Activated T-cell treated with anti-CD3 and anti-CD28 coated beads, Interleukin-2, amount 50 U/mL, for 72 hours (primary cell): ENCODE measurements at places on chromosomes 3 and 15.
A peak's percentile ranks its signal among the peaks of the same experiment; 100 is the strongest.

- peak; percentile 49 for DNase-seq
These were observed 8.9 kb downstream of the ECE2 start for GRCh38 chr3:184284696-184285095.

DNA sequence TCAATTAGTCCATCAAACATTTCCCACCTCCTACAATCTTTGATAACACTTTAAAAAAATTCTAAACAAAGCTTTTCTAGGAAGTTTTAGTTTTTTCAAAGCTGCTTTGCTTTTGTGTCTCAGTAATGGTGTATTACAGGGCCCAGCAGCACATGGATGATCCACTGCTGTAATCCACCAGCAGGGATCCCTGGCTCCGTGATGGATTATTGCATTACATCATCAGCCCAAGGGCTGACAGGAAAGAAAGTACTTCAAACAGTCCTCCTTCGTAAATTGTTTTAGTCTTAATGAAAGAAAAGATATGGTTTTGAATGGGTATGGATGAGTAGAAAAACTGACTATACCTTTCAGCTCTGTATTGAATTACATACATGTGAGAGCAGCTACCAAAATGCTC, 688.9 kb upstream of the NAALADL2 start:
- no peak for DNase-seq

GRCh38 chr3:63442918-63443317, 164.8 kb downstream of the SYNPR start:
- DNase-seq: no peak

DNA sequence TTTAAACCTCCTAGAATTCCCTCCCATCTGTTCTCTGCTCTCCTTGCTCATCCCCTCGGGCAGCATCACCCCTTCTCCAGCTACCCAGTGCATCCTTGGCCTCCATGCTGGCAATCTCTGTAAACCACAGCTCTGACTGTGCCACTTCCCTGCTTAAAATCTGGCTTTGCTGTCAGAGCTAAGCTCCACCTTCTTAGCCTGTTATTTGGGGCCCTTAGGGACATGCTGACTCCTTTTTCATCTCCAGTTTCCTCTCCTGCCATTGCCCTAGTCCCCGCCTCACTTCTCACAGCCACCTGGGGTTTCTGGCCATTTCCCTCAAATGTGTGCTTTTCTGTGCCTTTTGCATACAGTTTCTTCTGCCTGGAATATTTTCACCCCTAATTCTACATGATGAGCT, 5.7 kb downstream of the SLC6A20 start:
- DNase-seq: no peak

DNA sequence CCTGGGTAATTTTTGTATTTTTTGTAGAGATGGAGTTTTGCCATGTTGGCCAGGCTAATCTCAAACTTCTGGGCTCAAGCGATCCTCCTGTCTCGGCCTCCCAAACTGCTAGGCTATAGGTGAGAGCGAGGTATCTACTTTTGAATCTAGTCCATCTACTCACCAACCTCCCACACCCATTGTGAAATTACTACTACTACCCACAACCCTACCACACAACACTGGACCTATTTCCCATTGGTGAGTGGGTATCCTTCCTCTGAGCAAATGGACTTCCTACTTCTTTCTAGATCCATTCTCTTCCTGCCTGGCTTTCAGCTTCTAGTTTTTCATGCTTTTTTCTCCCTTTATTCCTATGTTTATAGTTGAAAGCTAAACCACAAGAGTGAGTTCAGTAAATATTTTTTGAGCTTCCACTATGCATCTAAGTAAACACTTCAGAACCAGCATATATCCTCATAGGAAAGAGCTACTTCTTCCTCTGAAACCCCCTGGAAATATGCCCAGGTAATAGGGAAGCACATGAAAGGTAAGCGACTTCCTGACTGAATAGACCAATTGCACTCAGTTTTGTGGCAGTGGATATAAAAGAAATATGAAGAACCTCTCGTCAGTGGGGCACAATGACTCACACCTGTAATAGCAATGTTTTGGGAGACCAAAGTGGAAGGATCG, 39.1 kb downstream of the MYO1E start:
- no peak for DNase-seq

DNA sequence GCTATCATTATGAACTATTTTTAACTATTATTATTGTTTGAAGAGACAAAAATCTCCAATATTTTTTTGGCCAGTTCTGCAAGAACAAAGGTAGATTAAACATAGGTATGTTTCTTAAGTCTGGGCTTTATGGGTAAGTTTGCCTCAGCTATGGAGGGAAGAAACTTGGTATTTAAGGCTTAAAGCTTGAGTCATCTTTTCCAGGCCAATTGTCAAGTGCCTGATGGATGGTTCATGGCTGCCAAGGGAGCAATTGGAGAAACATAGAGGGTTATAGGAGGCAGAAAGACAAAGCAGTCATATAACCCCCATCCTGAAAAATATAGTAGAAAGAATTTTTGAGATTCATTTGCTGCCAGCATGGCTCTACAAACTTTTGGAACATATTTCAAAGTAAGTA, 7.2 kb upstream of the STAC start:
- DNase-seq: no peak

- DNase-seq: no peak
These were observed 16.3 kb upstream of the CSRNP1 start for GRCh38 chr3:39169712-39170111.
